ENCODE measurements at places on chromosomes 3 and 15.
A peak's percentile ranks its signal among the peaks of the same experiment; 100 is the strongest.

GRCh38 chr3:102532901-102533300, 98.1 kb downstream of the ZPLD1 start:
- DNase-seq: no peak

DNA sequence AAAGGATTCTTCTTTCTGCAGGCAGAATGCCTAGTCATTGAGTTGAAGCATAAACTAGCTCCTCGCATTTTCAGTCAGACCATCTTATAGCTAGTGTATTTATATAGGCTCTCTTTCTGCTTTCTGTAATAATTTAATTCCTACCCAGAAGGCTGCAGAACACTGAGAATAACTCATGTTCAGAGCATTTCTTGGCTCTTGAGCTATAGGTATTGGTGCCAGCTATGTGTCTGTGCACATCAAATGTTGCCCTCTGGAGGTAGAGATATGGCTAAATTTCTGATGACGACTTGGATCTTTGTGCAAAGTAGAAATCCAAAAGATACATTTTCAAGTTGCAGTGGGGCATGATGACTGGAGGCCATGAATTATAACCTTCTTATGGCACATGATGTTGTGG, 336.2 kb upstream of the TPM1 start:
- DNase-seq: no peak

GRCh38 chr3:10321630-10322351, 879 bp upstream of the SEC13 start:
- no peak for DNase-seq

DNA sequence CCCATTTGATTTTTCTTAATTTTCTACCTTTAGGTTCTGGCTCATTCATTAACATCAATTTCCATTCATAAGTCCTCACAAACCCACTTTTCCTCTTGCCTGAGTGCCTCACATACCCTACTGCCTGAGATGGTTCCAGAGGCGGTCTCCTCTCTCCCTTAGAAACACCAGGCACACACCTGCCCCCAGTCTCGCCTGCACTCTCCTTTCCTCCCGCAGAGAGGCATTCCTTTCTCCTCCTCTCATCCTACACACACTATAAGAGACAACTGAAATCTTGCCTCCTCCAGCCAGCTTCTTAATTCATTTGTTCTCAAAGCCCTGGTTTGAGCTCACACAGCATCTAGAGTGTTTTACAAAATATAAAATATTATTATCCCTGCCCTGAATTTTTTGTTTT, 27.5 kb downstream of the TF start:
- no peak for DNase-seq

DNA sequence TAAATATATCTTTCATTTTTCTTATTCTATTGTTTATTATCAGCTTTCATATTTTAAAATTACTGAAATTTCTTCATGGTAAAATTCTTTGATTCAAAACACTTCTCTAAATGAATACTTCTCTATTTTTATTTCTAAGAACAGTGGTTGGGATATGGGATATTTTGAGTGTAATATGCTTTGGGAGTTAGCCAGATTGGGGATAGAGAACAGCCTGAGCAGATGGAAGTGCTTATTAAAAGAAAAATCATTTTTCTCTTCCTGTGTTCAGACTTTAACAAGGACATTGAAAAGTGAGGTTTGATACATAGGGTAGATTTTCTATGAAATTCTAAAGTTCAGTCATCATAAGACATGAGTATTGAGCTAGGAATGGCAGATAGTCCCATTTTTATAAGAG, 84.8 kb downstream of the COL6A5 start:
- DNase-seq: no peak

DNA sequence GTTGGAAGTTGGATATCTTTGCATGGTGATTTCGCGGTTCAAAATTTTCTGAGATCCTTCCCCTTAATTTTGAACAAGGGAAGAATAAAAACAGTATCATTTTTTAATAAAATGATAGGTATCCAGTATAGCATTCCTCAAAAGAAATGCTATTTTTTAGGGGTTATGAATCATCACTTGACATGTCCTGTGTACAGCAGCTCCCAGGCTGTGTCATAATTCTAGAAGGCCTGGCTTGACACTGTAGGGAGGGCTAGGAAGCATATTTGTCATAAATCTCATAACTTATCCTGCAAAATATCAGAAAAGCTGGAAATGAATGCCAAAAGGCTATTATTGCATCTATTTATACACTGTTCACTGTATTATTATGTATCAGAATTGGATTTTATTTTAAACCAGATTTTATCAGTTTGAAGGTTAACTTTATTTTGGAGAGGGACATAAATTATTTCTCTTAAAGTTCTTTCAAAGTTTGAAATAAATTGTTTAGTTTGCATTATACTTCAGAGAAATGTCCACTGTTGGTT, 539.1 kb upstream of the ROBO2 start:
- no peak for DNase-seq

DNA sequence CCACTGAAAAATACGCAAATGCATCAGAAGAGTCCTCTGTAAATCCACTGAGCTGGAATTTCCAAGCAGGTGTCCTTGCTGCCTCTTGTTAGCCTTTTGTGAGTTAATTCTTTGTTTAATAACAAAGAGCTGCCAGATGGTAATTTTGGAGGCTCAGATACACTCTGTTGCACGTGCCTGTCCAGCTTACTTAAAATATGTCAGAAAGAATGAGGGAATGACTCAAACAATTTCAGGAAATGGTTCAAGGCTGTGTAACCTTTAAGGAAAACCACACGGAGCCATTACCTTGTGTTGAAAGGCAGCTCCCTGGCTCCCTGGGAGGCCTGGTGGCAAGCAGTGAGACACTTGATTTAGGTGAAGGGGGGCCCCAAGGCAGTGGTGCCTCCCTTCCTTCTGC, 302.2 kb upstream of the CTDSPL start:
- peak; percentile 4 for DNase-seq

DNA sequence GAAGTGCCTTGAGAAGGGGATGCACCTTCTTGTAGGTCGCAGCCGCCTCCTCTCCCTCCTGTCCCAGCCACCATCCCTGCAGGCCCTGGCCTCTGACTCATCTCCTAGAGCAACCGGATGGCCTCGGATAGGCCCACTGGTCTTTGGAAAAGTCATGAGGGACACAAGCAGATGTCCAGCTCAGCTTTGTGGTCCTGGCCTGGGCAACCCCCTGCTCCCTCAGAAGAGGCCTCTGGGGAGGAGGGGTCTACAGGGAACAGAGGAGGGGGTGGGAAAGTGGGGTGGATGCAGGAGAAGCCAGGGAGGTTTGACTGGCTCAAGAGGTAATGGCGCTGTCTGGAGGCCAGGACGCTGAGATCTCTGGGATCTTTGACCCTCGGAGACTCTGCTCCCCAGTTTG, 259.2 kb upstream of the TLE3 start:
- no peak for DNase-seq

GRCh38 chr3:117063930-117064329, 354.4 kb downstream of the TUSC7 start:
- no peak for DNase-seq

DNA sequence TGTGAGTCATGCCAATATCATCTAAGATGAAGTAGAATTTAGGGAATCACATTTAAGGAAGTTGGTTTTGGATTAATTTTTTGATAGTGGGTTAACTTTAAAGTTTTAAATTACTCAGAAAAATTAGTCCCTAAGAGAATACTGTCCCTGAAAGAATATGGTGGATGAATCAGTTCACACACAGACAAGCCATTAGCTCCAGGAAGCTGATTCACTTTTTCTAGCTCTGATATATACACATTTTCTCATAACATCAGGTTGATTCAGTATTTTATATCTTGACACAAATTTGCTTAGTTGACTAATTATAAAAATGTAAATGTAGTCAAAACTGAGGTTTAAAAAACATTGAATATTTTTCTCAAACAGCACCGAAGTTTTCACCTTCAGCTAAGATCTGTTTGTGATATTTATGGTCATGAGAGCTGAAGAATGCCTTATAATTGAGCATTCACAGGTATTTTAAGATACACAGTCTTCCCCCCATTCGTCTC, 55.1 kb downstream of the MYH15 start:
- no peak for DNase-seq

DNA sequence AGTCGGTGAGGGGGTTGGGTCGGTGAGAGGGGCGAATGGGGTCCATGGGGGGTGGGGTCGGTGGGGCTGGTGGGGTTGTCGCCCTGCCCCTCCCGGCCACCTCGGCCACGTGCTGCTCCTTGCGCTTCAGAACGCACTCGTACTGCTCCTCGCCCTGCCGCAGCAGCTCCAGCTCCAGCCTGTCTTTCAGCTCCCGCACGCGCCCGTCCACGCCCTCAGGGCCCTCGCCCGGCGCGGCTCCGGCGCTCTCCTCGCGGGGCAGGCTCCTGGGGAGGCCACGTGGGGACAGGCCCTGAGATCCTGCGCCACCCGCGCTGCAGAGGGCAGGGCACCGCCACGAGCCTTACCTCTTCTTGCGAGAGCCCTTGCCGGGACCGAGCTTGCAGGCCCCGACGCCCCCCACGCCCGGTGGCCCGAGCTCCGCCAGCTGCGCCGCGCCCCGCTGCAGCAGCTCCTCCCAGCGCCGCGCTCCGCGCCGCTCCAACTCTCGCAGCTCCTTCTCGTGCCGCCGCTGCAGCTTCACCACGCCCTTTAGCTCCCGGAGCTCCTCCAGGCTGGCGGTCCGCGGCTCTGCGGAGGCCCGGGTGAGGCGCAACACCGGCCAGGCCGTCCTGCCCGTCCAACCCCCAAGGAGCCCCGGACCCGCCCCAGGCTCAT, 8.2 kb upstream of the ANKRD63 start:
- no peak for DNase-seq

GRCh38 chr3:190514413-190515153, 698 bp downstream of the IL1RAP start:
- no peak for DNase-seq

DNA sequence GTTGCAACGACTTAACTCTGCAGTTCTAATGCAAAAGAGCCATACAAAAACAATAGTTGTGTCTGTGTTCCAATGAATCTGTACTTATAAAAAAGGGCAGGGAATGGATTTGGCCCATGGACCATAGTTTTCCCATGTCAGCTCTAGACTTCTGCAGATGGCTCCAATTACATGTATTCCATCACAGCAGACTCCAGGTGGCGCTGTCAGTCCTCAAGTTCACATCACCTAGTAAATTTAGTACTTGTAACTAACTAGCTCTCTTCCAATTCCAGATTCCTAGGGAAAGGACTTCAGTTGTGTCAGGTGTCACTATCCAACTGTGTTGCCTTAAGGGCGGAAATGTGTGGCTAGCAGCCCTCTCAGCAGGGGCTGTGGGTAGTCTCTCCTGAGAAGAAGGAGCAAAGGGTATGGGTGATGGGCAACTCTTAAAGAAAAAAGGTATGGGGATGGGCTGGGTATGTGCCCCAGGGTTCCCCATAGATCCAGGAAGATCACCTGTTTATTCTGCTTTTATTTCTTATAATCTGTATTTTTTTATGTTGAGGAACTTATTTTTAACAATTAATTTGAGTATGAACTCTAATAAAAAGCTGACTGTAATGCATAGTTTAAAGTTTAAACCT, 36.2 kb downstream of the BBS4 start:
- DNase-seq: peak; percentile 3

DNA sequence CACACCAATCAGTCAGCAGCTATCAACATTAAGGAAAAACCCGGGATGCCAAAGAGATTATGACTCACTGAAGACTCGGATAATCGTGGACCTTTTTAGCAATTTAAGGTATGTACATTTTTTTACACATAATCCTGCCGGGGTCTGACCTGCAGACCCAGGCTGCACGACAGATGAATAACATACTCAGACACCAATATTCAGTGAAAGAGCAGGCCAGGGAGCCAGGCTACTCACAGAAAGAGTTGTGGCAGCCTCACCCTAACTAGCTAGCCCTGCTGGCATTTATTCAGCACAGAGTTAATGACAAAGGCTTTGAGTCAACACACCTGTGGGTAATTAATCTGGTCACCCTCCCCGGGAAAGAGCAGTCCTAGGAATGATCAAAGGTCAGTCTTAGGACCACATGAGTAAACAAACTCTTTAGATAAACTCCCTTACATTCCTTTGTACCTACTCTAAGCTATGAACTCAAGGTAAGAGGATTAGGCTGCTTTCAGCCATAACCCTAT, 727.5 kb downstream of the TBL1XR1 start:
- no peak for DNase-seq

DNA sequence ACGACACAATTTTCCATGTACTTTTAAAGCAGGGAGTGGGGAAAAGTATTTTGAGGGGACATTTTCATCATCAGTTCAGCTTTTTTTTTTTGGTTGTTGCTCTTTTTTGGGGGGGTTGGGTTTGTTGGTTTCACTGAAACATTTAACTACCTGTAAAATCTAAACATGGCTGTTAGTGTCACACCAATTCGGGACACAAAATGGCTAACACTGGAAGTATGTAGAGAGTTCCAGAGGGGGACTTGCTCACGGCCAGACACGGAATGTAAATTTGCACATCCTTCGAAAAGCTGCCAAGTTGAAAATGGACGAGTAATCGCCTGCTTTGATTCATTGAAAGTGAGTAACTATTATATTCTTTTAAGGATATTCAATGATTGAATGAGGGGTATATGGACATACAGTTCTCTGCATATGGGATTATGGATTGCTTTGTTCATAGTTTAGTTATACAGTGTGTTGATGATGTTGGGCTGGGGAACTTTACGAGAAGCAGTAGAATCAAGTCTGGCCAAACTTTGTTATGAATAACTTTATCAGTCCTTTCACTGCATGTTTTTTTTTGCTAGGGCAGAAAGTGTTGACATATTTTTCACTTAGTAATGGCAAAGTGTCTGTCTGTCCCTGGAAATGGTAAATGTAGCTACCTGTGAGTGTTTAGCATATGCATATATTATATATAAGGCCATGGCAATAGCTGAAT, 31.5 kb downstream of the MBNL1 start:
- no peak for DNase-seq

- no peak for DNase-seq
These were observed 414.2 kb downstream of the AGBL1 start for GRCh38 chr15:86493884-86494283.

DNA sequence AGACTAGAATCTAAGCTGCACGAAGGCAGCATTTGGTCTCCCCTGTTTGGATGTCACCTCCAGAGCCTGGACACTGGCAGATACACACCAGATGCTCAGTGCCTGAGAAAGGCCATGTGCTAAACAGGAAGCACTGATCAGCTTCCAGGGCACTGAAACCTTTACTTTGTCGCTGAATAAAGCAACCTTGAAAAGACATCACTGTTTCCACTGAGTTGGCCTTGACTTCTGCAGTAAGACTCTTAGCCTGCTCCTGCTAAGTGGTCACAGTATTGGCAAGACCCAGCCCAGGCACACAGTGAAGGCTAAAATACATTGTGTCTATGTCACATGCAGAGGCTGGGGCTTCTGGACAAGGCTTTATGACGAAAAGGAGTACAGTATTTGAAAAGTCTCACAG, 104.3 kb upstream of the ICE2 start:
- DNase-seq: no peak

- DNase-seq: no peak
These were observed 172.5 kb downstream of the PTPRG start for GRCh38 chr3:61733876-61734275.
